ENCODE measurements at places on chromosomes 12 and 14. TPM values are rescaled to one million over a fixed set of nuclear protein-coding genes. Genes with fewer than 3 reads are reported as not detected.

Gene TTC8
- 4.8 TPM for total RNA-seq

Gene NPFF
- not detected for total RNA-seq

Gene EGLN3
- total RNA-seq: 1.4 TPM

Gene GOLGA3
- 57.2 TPM for total RNA-seq

Gene PMCH
- not detected for total RNA-seq

Gene CPNE6
- total RNA-seq: not detected

Gene ZFP36L1
- total RNA-seq: 84.4 TPM

DNA sequence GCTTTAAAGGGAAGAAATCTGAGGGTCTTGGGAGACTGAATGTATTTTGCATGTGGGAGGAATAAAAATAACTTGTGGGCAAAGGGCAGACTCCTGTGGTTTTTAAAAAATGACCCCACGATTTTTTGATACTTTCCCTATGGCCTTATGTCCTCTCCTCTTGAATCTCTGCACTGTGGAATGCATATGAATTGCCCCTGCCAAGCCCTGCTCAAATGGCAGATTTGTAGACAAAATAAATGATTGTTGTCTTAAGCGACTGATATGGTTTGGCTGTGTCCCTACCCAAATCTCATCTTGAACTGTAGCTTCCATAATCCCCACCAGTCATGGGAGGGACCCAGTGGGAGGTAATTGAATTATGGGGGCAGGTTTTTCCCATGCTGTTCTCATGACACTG is 223.8 kb downstream of the DACT1 start:
- H3K27ac ChIP-seq: no peak overlapping the region
- no peaks in the 10 kb centered on the region for H3K36me3 ChIP-seq
- DNase-seq: no peak
- peaks cover 6% of the 10 kb centered on the region for H3K27me3 ChIP-seq
- no peak overlapping the region for H3K4me3 ChIP-seq

DNA sequence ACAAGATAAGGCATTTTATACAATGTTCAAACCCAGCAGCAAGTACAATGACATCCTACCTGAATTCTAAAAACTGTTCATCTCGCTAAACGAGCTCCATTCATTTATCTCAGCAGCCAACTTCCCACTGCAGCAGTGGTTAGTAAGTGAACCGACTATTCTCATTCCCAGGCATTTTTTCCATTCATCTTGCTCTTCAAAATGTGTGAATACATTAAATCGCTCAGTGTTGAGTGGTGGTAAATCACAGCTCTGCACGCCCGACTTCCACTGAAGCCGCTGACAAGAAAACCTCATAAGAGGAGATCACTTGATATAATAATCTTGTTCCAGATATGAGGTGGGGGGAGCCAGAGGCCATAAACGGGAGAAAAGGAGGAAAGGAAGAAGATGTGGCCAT is 746.2 kb upstream of the USP15 start:
- no peaks in the 10 kb centered on the region for H3K27me3 ChIP-seq
- no peaks in the 10 kb centered on the region for H3K4me1 ChIP-seq
- H3K36me3 ChIP-seq: no peaks in the 10 kb centered on the region
- no peak overlapping the region for H3K27ac ChIP-seq
- no peak for DNase-seq
- H3K4me3 ChIP-seq: no peak overlapping the region

DNA sequence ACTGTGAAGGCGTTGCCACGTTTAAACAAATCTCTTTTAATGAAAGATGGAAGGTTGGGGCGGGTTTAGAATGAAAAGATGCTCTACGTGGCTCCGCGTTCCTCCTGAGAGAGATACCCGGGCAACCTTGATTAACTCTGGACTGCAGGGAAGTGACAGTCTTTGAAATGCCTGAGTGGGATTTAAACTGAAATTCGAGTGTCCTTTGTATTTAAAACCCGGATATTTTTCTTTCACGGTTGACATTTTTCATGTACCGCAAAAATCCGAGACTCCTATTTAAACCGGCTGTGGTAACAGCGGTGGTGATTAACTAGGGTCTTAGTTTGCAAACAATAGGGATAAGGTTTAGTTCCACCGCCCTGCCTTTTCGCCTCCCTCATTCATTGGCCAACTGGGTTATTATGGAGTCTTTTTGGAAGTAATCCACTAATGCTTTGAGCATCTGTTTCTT is 707 bp downstream of the G2E3 start:
- H3K36me3 ChIP-seq: peaks cover 35% of the 10 kb centered on the region
- H3K27ac ChIP-seq: peak overlapping the region; percentile 99
- H3K4me1 ChIP-seq: peaks cover 32% of the 10 kb centered on the region
- DNase-seq: peak; percentile 2
- H3K27me3 ChIP-seq: no peaks in the 10 kb centered on the region
- H3K4me3 ChIP-seq: peak overlapping the region; percentile 100

DNA sequence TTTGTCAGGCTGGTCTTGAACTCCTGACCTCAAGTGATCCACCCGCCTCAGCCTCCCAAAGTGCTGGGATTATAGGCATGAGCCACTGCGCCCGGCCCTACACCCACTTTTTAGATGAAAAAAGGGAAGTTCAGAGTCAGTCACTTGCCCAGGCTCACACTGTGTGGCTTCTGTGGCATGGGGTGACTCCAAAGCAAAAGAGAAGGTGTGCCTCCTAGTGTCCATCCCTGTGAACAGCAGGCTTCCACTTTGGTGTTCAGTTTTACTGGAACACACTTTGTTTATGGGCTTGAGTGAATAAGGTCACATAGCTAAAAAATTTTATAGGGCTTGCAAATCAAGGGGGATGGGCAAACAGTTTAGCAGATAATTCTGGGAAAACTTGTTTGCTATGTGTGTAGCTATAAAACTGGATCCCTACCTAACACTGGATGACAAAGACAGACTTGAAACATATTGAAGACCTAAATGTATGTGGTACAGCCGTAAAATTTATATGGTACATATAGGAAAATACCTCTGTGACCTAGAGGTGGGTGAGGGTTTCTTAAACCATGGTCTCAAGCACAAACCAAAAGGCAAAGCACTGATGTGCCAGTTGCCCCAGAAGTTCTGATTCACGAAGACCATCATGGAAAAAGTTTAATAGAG is 54.9 kb downstream of the EID3 start:
- H3K36me3 ChIP-seq: peaks cover 7% of the 10 kb centered on the region
- H3K4me3 ChIP-seq: no peak overlapping the region
- DNase-seq: peak; percentile 53
- no peaks in the 10 kb centered on the region for H3K27me3 ChIP-seq
- no peak overlapping the region for H3K27ac ChIP-seq

GRCh38 chr12:94750864-94751263 is 100.5 kb upstream of the TMCC3 start:
- H3K36me3 ChIP-seq: no peaks in the 10 kb centered on the region
- no peak overlapping the region for H3K4me3 ChIP-seq
- H3K4me1 ChIP-seq: no peaks in the 10 kb centered on the region
- no peak for DNase-seq
- no peaks in the 10 kb centered on the region for H3K27me3 ChIP-seq
- H3K27ac ChIP-seq: no peak overlapping the region

DNA sequence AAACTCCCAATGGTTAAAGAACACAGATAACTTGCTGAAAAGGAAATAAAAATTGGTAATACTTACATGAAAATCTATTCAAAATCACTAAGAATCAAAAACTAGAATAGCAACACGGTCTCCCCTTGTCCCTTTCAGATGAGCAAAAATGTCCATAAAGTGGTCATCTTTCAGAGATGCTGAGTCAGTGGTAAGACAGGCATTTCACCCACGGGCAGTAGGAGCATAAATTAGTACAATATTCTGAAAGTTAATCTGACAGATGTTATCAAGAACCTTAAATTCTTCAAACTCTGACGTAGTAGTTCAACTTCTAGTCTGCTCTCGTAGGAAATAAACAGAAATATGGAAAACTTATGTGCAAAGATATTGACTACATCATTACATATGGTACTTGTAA is 33.1 kb upstream of the GNPNAT1 start:
- peaks cover 4% of the 10 kb centered on the region for H3K27me3 ChIP-seq
- peaks cover 2% of the 10 kb centered on the region for H3K4me1 ChIP-seq
- H3K4me3 ChIP-seq: no peak overlapping the region
- no peak overlapping the region for H3K27ac ChIP-seq

- H3K4me1 ChIP-seq: no peaks in the 10 kb centered on the region
- peak overlapping the region; percentile 25 for H3K27ac ChIP-seq
- no peaks in the 10 kb centered on the region for H3K27me3 ChIP-seq
- no peak overlapping the region for H3K4me3 ChIP-seq
Observed at GRCh38 chr12:82740129-82741000, 53.7 kb downstream of the TMTC2 start.

Data from activated naive CD8-positive, alpha-beta T cell treated with anti-CD3 and anti-CD28 coated beads for 36 hours (primary cell).